Fibroblast of mammary gland (primary cell): ENCODE measurements at places on chromosomes 5 and 9.

GRCh38 chr9:2271426-2271825, 256.3 kb downstream of the SMARCA2 start:
- peak; percentile 27 for DNase-seq

DNA sequence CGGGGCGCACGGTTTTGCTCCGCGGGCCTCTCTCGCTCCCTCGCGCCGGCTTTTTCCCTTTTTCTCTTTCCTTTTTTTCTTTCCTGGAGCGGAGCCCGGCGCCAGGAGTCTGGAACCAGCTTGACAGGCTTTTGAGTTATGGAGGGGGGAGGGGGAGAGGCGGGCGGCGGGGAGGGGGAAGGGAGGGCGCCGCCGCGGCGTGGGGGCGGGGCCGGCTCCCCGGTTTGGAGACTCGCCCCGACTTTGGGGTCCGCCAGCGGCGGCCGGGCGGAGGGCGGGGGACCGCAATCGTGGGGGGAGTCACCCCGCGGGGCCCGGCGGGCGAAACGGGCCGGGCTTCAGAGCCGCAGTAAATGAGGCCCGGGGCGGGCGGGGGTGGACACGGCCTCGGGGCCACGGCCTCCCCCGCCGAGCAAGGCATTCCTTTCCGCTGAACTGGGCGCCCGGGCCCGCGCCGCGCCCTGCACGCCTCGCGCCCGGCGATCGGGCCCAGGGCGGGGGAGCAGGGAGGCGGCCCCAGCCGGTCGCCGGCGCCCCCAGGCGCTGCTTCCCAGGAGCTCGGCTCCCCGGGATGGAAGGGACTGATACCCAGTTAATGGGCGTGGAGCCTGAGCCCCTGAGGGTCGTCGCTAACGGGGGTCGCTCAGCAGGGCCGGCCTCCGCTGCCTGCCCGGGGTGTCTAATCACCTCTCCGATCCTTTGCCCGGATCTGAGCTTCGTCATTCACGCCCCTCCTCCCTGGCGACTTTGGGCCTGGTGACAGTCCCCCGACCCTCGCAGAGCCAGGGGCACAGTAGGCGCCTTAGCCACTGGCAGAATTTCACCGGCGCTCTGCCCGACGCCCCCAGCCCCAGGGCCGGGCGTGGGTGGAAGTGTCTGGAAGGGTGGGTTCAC, 138.1 kb downstream of the C9orf50 start:
- peak; percentile 83 for DNase-seq

DNA sequence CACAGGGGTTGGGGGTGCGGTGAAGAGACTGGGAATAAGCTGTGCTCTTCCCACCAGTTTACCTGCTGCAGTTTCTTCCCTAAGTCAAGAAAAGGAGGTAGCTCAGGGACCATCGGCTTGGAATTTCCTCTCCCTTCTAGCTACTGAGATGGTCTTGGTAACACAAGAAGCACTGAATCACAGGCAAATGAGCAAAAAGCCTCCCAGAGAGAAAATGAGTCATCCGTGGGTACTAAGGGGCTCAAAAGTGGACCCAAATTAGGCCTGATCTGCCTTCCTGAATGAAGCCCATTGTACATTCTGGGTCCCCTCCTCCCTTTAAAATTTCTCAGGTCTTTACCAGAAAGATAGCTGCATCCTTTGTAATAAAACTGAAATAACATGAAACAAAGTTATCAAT, 49.9 kb downstream of the PTPN3 start:
- DNase-seq: peak; percentile 63

DNA sequence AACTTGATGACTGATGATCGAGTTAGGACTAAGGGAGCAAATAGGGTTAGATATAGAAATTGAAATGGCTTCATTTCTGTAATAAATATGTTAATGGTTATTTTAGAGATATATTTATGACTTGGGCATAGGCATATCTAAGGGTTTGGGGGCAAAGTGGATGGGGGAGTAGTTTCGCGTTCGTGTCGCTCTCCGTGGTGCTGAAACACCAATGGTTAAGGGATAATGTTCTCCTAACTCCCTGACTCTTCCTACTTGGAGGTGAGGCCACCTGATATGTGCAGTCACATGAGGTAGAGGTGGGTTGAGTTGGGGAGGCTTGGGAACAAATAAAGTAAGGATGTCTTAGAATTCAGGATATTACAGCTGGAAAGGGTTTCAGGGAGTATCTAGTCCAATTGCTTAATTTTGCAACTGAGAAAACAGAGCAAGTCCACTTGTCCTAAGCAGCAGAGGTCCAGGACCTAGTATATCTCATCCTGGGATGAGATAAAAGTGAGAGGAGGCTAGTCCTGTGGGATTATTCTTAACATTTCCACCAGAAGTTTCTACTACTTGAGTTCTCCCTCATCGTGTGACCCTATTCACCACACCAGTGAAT, 44.0 kb upstream of the MAP1B start:
- peak; percentile 35 for DNase-seq

GRCh38 chr5:171122372-171122771, 186.7 kb upstream of the TLX3 start:
- DNase-seq: no peak

DNA sequence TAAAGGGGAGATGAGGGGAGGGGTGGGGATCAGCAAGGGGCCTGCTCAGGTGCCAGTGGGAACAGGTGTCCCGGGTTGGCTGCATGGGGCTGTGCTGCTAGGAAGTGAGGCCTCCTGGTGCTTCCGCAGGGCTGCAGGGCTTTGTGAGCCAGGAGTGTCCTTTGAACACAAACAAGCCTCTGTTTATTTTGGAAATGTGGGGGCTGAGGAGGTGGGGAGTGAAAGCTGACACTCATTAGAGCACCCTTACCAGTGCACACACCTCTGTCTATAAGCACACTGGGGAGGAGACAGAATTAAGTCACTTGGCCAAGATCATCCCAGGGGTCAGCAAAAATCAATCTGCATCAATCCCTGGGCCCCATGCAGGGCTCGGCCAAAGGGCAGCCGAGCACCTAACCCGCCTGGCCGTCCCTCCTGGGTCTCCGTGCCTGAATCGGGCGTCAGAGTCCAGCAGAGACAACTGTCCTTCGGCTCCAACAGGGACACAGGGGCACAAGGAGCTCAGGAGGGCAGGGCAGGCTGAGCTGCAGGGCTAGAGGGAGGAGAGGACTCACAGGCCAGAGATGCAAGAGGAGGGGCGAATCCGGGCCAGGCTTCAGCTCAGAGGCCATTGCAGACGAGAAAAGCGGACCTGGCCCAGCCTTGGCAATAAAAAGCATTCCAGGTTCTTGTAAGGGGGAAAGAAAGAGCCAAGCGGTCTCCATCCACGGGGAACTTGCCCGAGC, 99.8 kb downstream of the VAV2 start:
- no peak for DNase-seq

DNA sequence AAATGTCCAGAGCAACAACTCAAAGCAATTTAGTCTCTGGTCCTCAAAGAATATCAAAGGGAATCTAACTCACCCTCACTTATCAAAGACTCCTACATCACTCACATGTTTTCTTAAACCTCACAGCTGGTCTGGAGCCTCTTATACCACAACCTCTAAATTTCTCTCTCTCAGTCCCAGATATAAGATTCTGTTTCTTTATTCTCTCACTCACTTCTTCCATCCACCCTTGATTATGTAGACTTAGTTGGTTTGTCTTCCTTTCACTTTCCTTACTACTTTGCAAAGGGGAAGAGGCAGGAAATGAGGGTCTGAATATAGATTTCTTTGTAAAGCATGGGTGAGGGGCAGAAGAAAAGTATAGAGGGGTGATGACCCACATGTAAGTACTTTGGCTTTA, 75.4 kb upstream of the STARD4 start:
- DNase-seq: no peak

- no peak for DNase-seq
Measured at GRCh38 chr5:169339869-169340268, 38.9 kb upstream of the SLIT3 start.

DNA sequence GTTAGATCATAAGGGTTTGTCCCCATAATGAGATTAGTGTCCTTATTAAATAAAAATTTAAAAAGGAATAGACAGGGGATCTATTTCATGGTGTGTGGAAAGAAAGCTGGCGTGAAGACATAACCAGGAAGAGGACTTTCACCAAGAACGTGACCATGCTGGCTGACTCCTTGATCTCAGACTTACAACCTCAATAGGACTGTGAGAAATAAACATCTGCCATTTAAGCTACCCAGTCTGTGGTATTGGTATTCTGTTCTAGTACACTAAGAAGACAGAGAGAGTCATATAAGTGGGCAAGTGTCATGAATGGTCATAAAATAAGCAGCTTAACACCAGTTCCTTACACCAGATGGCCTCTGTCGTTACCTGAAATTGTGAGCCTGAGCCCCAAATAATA, 259.4 kb upstream of the CCNG1 start:
- DNase-seq: no peak

GRCh38 chr5:96243862-96244261, 189.2 kb downstream of the PCSK1 start:
- no peak for DNase-seq

- DNase-seq: no peak
Measured at GRCh38 chr5:34867660-34868059, 28.7 kb downstream of the TTC23L start.

- peak; percentile 52 for DNase-seq
Measured at GRCh38 chr9:13213337-13213736, 66.2 kb downstream of the MPDZ start.

DNA sequence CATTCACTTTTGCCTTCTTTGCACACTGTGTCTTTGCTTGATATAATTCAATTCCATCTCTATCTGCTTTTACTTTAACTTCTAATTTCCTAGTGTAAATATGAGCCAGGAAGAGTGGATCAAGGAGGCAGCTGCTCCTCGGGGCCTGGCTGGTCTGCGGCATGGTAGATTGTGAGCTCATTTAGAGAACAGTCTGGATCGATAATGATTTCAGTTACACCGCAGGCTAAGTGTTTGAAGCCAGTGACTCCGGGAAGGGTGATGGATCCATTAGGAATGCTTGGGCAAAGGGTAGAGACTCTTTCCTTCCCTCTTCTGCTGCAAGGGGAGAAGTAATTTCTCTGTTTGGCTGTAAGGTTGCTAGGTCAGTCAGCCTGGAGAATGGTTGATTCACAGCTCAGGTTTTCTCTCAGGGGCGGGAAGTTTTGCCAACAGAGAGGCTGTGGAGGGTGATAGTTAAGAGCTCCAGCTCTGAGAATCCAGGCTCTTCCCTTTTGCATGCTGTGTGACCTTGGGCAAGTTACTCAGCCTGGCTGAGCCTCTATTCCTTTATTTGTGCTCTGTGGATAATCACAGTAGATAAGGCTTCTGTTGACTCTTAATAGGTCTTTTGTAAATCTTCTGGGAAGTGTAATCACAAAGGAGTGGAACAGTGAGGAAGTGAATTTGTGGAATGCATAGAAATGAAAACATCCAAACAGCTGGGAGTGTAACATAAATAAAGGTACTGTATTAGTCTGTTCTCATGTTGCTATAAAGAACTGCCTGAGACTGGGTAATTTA, 99.1 kb downstream of the PTTG1 start:
- DNase-seq: no peak

- peak; percentile 85 for DNase-seq
Measured at GRCh38 chr9:14158916-14159315, 155.0 kb downstream of the NFIB start.

DNA sequence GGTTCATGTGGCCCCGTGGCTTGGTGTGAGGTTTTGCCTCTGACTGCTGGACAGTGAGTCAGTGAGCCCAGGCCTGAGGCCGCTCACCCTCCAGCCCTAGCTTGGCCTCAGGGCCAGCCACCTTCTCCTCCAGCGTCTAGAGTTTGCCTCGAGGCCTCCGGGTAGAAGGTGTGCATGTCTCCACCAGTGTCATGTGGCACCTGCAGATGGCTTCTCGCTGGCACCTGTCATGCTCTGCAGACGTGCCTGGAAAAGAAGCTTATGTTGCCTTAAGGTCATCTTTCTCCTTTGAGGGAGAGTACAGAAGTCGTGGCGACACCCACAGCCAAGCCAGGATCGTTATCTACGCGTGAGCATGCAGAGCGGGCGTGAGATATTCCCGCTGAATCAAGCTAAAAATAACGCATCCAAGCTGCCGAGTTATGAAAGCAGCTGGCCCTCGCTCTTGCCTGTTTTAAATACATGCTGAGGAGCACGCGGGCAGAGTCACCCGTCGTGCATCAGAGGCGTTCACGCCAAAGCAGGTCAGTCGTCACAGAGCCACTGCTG, 79.7 kb upstream of the FCN2 start:
- peak; percentile 45 for DNase-seq

- DNase-seq: no peak
Measured at GRCh38 chr5:66617991-66618768, 22.0 kb downstream of the MAST4 start.

DNA sequence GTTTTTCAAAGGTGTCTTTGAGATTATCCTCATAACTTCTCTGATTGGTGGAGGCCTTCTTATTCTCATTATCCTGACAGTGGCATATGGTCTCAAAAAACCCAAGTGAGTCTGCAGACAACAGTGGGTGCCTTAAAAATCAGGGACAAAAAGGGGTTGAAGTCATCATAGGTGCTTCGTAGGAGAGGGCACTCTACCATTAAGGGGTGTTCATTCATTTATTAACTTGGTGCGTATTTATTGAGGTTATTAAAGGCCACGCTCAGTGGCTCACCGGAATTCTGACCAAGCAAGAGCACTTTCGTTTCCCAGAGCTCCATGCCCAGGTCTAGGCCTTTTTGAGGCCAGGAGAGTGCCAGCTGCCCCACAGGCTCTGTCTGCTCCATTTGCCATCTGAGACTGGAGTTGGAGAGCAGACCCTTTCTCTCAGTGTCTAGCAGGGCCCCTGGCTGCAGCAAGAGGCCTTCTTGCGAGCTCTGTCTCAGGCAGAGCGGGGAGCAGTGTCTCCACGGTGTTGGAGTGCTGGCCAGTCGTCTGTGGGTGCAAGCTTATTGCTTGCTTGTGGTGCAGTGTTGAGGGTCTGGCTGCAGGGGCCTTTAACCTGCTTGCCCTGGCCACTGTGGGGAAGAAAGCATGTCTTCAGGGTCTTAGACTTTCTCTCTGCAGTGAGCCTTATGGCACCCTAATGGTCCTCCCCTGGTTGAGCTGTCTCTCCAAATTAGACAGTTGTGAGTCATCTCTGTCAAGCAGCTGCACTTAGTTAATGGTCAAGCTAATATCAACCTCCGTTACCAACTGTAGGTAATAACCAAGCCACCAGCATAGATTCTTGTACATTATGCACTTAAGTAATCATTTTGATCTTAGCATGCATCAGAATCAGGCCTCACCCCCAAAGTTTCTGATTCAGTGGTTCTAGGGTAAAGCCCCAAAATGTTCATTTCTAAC, 62.6 kb downstream of the IL31RA start:
- peak; percentile 48 for DNase-seq

DNA sequence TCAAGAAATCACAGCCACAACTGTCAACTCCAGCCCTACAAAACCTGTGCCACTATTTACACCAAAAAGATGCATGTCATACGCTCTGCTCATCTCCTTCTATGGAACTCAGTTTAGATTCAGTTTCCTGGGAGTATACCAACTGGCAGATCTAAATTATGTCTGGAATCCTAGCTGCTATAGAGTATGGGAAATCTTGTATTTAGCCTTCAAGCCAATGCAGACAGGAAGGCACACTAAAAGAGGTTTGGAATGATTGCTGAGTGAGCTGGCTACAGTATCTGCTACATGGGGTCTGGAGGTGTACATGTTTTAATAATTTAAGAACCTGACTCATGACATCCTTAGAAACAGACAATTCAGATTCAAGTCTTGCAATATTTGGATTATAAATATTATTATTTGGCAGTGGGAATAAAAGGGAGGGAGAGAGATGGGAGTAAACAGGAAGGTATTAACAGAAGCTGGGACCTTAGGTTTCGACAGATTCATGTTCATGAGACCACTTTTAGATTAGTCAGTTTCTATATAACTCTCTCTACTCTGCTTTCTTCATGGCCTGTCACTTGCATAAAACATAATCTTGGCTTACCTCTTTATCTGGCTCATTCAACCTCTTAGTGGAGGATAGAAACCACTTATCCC, 178.8 kb upstream of the HAPLN1 start:
- DNase-seq: no peak
